T-helper 2 cell (primary cell): ENCODE measurements at places on chromosomes 1 and 21.

DNA sequence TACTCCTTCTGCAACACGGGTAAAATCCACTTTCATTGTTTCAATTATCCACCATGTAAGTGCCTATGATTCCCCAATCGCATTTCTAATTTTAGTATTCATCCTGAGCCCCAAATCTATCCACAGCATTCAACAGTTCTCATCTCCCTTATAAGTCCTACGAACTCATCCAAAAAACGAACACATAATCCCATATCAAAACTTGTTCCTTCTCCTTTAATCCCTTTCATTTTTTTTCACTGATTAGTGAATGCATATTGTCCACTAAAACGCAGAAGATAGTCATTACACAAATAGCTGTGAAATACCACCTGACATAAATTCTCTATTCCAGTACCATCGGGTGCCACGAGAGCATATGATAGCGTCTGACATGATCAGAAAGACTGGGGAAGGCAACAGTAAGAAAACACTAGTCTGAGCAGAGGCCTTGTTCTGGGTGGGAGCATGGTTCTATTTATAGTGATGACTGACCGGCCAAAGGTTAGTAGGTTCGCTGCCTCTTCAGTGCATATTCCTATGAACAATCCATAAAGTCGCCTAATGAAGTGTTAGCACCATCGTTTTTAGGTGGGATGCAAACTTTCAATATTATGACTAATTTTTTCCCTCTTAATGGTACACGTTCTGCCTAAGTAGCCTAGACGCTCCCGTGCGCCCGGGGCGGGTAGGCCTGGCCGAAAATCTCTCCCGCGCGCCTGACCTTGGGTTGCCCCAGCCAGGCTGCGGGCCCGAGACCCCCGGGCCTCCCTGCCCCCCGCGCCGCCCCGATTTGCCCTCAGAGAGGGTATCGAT, 648 bp downstream of the ATP5PF start:
- peak; percentile 63 for DNase-seq

DNA sequence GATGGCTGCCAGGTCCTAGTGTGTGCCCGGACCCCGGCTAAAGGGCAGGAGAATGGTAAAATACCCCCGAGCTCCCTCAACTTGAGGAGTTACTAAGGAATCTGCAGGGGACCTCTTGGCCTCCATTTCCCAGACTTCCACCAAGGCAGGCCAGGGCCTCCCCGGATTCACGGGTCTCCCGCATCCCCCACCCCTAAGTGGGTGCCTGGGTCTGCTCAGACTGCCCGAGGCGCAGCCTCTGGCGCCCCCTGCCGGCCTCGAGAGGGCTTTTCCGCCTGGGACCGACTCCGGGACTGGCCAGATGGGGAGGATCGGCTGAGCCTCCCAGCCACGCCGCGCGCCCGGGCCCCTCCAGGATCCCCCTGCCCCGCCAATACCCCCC, 1.7 kb downstream of the PLEKHG5 start:
- DNase-seq = peak; percentile 68

GRCh38 chr21:37071561-37072273, 1.2 kb downstream of the PIGP start:
- no peak for DNase-seq

- no peak for DNase-seq
These were observed 72.3 kb upstream of the ARTN start for GRCh38 chr1:43861337-43861736.

DNA sequence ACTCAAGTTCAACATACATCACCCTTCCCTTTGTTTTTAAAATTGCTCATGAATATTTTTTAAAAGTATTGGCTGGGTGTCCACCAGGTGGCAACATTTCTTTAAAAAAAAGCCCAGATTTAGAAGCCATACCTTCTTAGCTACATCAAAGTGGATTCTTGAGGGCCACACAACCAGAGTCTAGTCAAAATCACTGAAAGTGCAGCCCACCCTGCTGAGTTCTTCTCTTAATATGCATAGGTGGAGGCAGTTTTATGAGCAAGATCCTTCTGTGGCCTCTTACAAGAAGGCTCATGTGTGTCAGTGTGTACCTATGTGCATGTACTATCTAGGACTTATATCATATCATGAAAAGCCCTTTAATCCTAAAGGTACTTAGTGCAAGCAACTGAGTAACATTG, 16.9 kb upstream of the GNG12 start:
- DNase-seq = no peak

DNA sequence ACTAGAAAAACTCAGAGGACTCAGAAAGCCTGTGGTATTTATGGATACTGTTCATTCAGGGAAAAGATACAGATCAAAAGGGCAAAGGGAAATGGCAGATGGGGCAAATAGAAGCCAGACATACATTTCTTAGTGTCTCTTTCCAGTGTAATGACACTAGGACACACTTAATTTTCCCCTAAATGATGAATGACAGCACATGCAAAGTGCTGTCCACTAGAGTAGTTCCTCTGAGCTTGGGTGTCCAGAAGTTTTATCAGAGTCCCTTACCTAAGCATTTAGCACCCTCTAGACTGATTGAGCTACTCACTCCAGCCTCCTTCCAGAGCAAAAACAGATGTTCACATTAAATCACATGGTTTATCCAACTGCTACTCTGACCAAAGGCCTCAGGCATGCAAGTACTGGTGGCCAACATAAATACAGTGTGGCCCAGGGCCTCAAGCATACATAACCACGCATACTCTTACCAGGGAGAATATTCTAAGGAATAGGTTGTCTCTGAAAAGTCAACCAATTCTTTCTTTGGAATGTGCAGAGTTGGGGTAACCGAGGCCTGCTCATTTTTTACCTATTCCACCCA, 166.9 kb downstream of the NCAM2 start:
- no peak for DNase-seq

DNA sequence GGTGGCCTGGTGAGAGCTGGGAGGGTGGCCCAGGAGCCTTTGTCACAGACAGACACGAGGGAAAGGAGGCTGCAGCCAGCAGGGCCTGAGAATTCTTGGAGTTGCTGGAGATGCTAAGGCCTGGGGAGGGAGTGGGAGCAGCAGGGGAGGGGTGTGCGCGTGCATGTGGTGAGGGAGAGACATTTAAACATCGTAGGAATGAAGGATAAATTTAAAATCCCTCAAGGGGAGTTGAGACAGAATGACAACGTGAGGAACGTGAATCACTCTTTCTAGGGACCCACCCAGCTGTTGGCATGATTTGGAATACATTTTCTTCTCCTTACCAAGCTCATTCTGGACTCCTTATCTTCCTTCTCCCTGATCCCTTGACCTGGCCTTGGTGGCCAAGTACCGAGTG, 73.3 kb upstream of the CACNA1E start:
- DNase-seq = no peak

DNA sequence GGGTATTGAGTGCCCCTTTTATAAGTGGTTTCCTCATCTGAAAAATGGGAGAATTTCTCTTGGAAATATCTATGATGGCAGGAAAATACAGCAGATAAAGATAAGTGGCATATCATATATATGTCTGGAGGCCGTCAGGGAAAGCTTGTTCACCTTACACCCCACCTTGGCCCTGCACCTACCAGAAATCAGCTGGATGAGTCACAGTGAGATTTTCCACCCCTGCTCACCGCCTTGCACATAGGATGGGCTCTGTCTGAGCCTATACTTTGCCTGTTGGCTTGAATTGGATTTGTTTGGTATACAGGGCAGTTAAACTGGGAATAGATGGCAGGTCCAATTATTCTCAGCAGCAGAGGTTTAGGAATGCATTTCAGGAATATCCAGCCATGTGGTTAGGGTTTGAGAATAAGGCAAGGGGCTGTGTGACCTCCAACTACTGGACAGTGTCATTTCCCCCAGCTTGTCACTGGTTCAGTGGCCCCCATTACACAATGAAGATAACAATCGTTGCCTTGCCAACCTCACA, at the start of gene SPATA21:
TSS of gene SPATA21 (minus strand) at position 479 of the 529 bp plus-strand sequence. CDS start 6,053 bp downstream, outside the sequence.
- no peak for DNase-seq

- DNase-seq = no peak
These were observed 97.4 kb downstream of the ITSN1 start for GRCh38 chr21:33739701-33740100.

DNA sequence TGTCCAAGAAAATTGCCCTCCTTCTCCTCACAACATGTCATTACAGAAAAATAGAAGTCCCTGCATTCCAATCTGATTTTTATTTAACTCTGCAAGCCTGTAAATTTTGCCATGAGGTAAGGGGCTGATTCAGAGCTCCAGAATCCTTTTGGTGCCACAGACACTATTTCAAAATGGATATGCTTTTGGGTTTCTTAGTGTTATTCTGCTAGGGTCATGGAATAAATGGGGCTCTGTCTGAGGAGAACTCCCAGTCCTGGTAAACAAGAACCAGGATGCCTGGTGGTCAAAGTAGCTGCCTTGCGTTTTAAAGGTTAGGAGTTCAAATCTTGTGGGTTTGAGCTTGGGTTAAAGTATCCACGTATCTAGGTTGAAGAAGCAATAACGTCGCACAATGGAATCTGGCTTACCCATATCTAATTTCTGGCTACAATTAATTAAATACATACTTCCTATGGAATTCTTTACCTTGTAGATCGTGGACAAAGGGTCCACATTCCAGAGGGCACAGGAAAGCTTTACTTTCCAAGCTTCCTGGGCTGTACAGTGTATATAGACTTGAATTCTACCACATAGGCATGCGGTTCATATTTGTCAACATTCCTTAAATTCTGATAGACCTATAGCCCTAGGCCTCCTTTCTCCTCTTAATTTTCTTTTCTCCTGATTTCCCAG, 98.0 kb upstream of the CDC42BPA start:
- DNase-seq = no peak

DNA sequence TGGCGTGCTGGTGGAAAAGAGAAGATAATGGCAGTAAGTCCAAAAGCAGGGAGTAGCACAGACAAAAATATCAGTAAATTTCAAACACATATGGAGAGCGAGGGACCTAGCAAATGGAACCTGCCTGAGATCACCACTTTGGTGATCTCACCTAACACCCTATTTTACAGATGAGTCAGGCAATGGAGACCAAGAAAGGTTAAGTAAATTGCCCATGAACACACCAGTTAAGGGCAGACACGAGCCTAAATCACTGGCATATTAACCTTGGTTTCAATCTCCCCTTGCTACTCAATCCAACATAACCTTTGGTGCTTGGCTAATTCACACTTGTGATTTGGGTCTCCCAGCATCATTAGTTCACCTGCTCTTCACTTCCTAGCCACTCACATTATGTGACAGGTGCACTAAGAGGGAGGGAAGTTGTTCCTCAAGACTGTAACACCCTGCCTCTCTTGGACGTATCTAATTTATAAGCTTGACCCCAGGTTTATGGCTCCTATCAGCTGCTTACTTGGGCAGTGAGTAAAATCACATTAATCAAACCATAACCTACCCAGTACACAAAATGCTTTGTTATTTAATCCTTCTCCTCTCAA, 11.5 kb downstream of the ZNF697 start:
- DNase-seq = no peak

- peak; percentile 69 for DNase-seq
These were observed at the start of gene PTPN7 for GRCh38 chr1:202160377-202160940. PTPN7 (minus strand) TSS chr1:202160602; CDS start chr1:202159402, 1,200 bp downstream.

DNA sequence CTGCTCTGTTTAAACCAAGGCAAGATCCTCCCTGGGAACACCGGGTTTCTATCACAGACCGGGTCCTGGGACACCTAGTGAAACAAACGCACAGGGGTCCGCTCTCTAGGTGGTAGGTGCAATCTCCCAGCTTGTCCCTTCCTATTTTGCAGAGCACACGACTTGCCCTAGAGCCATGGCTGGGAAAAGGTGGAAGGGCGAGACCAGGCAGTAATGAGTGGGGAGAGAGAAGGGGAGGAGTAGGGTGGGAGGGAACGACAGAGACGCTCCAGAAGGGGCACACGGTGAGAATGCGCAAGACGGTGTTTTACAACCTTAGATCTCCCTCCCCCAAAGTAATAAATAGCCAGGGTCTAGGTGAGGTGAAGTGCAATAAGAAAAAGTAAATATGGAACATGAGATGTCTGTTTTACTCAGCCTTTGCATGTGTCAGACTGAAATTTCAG, 9.3 kb upstream of the ARHGAP29 start:
- no peak for DNase-seq

DNA sequence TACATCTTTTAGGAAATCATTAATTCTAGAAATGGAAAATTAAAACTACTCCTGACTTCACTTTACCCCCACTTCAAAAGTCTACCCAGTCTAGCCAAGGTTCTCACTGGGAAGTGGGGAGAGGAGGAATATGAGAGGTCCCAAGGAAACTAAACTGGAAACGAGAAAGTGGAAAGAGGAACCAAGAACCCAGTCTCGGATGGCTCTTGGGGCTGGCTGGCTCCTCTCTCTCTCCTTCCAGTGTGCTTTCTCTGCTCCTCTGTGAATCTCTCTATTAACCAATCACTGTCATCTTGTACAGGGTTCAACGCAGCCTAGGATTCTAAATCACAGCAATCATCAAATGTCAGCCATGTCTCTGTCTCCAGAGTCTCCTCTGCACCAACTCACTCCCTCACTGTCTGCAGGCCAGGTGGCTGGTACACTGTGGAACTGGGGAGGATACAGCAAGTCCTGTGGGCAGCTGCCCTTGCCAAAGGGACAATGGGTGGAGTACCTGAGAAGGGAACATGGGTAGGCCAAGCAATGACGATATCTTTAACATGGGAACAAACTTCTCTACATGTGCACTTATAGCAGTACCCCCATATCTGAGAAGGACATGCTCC, 33.7 kb downstream of the GNB1 start:
- DNase-seq = no peak

DNA sequence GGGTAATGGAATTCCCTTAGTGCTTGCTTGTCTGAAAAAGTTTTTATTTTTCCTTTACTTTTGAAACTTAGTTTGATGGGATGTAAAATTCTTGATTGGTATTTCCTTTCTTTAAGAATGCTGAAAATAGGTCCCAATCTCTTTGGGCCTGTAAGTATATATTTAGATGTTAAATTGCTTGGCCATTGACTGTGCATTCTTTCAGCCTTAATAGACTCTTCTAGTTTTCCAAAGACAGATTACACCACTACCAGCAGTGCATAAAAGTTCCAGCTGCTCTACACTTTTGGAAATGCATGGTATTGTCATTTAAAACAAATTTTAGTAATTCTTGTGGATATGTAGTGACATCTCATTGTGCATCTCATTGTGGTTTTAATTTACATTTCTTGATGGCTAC, 464.8 kb upstream of the USP24 start:
- no peak for DNase-seq

DNA sequence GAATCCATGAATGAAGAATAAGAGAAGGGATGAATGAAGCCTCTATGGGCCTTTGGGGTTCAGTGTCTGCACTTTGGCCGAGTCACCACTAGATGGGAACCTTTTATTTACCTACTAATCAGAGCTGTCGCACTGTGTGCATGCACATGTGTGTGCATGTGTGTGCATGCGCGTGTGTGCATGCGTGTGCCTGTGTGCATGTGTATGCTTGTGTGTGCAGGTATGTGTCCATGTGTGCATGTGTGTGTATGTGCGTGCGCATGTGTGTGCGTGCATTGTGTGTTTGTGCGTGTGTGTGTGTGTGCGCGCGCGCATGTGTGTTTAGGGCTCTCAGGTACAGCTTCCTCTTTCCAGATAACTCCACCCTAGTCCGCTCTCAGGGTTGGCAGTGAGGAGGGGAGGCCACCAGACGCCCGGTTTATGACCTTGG, 20.4 kb upstream of the UBXN10 start:
- no peak for DNase-seq

GRCh38 chr1:92907949-92908684, 53.1 kb downstream of the DIPK1A start:
- no peak for DNase-seq
